ENCODE measurements at places on chromosomes 7 and 10. TPM values are rescaled to one million over a fixed set of nuclear protein-coding genes. Genes with fewer than 3 reads are reported as not detected.

AZGP1 gene
- polyA plus RNA-seq = not detected

- no peak for DNase-seq
Observed at GRCh38 chr7:117362294-117362888, 39.5 kb upstream of the WNT2 start.

CUBN gene
- polyA plus RNA-seq = 0.10 TPM

GRCh38 chr7:157032644-157033482 is 22.4 kb upstream of the MNX1 start:
- no peak for DNase-seq

DNA sequence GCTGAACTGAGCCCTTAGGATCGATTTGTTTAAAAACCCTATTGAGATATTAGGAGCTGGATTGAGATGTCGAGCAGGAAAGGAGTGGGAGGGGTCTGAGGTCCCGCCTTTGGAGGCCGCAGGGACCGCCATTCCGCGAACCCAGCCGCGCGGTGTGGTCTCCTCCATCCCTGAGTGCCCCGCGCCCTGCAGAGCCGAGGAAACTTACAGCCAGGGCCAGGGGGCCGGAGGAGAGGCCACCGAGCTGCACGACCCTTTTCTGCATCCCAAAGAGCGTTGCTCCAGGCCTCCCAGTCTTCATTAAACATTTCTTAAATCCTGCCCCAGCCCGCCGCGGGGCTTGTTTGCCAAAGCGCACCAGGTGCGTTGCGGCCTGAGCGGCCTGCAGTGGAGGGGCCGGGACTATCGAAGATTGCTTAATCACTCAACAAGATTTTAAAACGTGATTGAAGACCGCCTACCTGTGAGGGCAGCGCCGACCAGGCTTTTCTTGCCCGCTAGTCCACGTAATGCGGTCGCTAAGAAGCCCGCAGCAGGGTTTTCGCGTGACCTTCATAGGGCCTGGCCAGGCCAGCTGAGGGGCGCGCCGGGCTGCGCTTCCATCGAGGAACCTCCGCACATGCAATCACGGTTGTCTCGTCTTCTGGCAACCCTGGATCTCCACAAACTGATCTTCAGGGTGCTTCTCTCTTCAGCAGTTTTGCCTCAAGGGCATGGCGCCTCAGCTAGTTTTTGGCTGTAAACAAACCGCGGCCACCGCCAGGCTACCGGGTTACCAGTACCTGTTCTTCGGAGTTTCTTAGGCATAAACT is 2.0 kb upstream of the CTBP2 start:
- DNase-seq = no peak

GRCh38 chr7:138515001-138515528 is 55.0 kb downstream of the TRIM24 start:
- DNase-seq = no peak

PPP1R3A gene
- polyA plus RNA-seq = not detected

DNA sequence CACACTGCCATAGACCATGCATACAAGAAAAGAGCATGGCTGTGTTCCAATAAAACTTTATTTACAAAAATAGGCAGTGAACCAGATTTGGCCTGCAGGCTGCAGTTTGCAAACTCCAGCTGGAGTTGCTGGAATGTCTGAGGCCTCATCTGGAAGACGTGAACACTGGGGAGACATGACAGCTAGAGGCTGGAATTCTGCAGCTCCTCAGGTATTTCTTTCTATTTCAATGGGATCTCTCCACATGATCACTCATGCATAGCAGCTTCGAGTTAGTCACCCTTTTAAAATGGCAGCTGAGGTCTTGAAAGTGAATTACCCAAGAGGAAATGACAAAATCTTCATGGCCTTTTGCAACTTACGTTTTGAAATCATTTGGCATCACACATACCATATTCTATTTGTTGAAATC is 52.6 kb upstream of the BET1 start:
- peak; percentile 98 for DNase-seq

DNA sequence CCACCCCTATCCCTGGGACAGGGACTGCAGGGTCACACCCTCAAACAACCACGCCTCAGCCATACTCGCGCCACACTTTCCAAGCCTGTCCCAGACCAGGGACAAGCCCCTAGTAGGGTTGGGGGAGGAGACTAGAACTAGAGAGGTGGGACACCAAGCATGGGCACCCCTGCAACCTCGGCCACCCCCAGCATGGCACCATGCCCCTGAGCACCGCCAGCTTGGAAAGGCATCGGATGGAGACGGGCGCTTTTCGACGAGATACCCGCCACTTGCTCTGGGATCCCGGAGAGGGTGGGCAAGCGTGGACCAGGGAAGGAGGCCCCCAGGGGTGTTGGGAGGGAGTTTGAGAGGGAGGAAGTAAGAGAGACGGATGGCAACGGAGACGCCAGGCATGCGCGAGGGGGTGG is 13.1 kb upstream of the KMT2E start:
- no peak for DNase-seq

CCDC172 gene
- polyA plus RNA-seq = not detected

DNA sequence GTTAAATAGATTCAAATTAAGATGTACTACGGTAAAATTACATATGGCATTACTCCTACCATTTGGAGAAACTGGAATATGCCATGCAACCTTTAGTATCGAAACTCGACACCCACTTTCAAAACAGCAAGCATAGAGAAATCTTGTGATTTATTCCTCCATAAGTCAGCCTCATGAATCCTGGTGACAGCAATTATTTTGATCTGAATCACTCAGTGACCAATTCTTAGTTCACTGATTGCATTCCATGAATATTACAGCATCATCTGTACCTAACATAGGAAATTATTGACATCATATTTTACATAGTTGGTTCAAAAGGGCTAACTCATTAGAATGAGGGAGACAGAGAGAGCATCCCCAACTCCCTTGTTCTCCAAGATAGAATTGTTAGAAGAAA is 89.6 kb downstream of the CACNB2 start:
- DNase-seq = peak; percentile 68

- no peak for DNase-seq
Observed at GRCh38 chr10:103736763-103737162, 118.6 kb downstream of the SH3PXD2A start.

DNA sequence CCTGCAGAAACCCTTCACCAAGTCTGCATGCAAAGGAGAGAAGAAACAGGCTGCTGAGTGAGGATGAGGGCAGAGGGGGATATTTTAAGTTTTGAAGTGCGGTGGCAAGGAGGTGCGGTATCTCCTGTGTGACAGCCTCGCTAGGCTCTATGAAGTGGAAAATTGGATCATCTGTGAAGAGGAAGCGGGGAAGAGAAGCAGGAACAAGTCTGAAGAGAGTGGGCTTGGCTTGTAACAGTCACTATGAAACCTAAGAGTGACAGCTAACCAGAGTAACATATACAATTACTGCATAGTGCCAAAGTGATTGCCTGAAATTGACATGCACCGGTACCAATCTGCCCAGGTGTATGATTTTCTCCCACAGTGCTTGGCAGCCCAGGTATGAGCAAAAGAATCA is 287.5 kb upstream of the KLF14 start:
- no peak for DNase-seq

GRCh38 chr7:88396295-88396947 is 89.7 kb upstream of the STEAP4 start:
- DNase-seq = no peak

NKX1-2 gene
- polyA plus RNA-seq = not detected

DNA sequence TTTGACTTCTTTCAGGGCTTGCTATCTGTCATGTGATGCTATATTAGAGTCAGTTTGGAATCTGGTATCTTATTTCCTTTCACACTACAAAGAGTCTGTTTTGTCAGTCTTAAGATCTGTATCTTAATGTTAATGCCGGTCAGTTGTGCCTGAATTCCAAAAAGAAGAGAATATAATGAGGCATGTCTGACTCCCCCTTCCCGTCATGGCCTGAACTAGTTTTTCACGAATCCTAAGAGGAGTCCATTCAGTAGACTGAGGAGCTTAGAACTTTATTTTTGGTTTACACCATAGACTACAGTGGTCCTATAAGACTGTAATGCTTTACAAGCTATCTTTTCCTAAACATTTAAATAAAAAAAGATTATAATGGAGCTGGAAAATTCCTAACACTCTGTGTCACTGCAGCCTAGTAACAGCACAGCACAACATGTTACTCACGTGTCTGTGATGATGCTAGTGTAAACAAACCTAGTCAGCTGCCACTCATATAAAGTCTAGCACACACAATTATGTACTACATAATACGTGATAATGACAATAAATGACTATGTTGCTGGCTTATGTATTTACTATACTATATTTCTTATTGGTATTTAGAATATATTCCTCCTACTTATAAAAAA is 50.6 kb downstream of the VPS41 start:
- peak; percentile 81 for DNase-seq

GRCh38 chr10:106557053-106557452 is 607.5 kb downstream of the SORCS1 start:
- peak; percentile 64 for DNase-seq

- DNase-seq = no peak
Observed at GRCh38 chr10:98235846-98236245, 32.1 kb downstream of the LOXL4 start.

VAX1 gene
- polyA plus RNA-seq = not detected

- no peak for DNase-seq
Observed at GRCh38 chr10:35607475-35608327, 2.6 kb downstream of the GJD4 start.

- no peak for DNase-seq
Observed at GRCh38 chr7:27688056-27688455, 25.4 kb upstream of the HIBADH start.

DNA sequence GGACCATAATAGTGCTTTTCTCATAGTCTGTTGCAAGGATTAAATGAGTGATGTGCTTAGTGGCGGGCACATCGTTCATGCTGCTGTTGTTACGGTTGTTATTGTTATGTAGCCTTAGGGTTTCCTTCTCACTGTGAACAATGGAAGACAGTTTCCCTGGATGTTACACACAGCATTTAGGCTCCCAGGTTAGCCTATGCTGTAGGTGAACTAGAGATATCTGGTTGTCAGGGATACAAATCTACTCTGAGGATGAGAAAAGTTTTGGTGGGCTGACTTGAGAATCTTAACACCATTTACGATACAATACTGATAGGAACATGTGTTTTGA is 14.7 kb downstream of the SH3PXD2A start:
- no peak for DNase-seq
